ENCODE measurements at places on chromosomes 13 and 19. TPM values are rescaled to one million over a fixed set of nuclear protein-coding genes. Genes with fewer than 3 reads are reported as not detected.

ZNF665 gene
- total RNA-seq = 3.3 TPM

DNA sequence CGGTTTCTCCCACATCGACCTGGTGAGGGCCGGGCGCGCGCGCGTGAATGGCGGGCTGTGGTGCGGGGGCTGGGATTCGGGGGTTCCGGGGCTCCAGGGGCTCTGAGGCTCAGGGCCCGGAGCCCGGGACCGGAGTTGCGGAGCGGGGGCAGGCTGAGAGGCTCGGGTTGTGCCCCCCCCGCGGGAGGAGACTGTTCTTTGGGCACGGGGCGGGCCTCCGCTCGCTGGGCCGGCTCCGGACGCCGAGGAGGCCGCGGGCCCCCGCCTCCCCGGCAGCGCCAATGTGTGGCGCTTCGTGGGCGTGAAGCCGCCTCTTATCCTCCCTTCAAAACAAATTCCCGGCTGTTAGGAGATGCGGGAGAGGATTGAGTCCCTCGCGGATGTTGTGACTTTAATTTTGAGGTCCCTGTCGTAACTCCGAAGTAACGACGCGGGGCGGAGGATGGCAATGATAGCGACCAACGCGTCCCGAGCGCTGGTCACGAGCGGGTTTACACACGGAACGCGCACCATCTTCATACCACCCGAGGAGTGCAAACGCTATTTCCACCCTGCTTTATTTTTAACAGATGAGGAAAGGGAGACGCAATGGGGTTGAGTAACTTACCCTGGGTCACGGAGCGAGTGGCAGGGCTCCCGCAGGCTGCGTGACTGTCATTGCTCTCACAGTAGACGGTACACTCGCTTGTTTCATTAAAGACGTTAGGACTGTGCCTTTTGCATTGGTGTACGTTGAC is 536 bp downstream of the UBA2 start:
- peak overlapping the region; percentile 99 for H3K27ac ChIP-seq
- peaks cover 52% of the 10 kb centered on the region for H3K4me1 ChIP-seq
- H3K36me3 ChIP-seq = peaks cover 7% of the 10 kb centered on the region
- H3K4me3 ChIP-seq = peak overlapping the region; percentile 97
- no peaks in the 10 kb centered on the region for H3K27me3 ChIP-seq
- DNase-seq = no peak

DNA sequence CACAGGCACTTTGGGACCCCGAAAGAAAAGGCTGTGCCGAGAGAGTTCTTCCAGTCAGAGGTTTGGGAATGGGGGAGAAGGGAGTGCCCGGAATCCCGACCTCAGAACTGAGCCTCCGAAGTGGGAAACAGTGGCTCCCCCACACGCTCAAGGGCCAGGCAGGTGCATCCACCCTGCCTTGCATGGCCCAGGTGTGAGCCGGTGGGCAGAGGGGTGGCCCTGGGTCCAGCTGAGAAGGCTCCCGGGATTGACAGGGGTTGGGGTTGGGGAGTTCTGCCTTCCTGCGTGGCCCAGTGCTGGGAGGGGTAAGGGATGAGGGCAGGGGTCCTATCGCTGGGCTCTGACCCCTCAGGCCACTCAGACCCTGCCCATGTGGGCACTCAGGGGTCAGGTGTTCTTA is 163.5 kb upstream of the TUBA3C start:
- no peaks in the 10 kb centered on the region for H3K27me3 ChIP-seq
- no peaks in the 10 kb centered on the region for H3K4me1 ChIP-seq
- H3K36me3 ChIP-seq = no peaks in the 10 kb centered on the region
- DNase-seq = no peak
- no peak overlapping the region for H3K27ac ChIP-seq

DNA sequence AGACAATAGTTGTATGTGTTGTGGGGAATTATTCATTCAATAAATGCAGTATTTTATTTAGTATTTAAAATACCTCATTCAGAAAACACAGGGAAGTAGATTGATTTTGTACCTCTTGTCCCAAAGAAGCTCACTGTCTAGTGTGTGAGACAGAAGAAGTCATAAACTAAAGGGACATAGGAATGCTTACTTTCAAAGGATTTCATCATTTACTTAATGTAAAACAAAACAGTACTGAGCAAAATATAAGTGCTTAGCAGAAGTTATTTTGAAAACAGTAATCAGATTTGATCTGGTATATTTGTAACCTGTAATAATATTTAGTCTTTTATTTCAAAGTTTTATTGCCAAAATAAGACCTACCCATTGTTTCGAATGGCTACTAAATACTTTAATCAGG is 117.9 kb downstream of the TDRD3 start:
- no peaks in the 10 kb centered on the region for H3K27me3 ChIP-seq
- peaks cover 20% of the 10 kb centered on the region for H3K36me3 ChIP-seq
- no peak for DNase-seq
- H3K4me1 ChIP-seq = peaks cover 8% of the 10 kb centered on the region
- no peak overlapping the region for H3K4me3 ChIP-seq

Data from chondrocyte (in vitro differentiated cells).